Stimulated activated CD4-positive, alpha-beta T cell treated with anti-CD3 and anti-CD28 coated beads, TNF-alpha, amount 100 ng/mL, for 48 hours (primary cell): ENCODE measurements at places on chromosomes 4 and X.

- no peak for DNase-seq
Measured at GRCh38 chr4:23353200-23353599, 536.6 kb downstream of the PPARGC1A start.

GRCh38 chrX:118521435-118521834 lies 25.8 kb downstream of the DOCK11 start:
- DNase-seq = no peak

DNA sequence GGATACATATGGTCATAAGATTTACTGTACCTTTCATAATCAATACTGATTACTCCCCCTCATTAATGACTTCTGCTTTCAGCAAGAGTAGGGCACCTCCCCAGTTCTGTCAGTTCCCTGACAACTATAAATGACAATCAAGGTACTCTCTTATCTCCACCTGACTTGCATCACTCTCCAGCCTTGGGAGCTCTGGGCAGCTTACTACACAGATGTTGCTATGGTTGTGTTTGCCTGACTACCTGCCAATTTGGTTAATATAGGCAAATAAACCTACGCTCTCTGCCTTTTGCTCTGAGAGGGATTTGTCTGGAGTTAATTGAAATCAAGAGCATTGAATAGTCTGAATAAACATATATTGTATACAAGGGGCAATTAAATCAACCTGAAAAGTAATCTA lies 22.8 kb upstream of the MAP7D3 start:
- DNase-seq = no peak

GRCh38 chr4:154124539-154125255 lies 335.8 kb upstream of the SFRP2 start:
- DNase-seq = no peak

DNA sequence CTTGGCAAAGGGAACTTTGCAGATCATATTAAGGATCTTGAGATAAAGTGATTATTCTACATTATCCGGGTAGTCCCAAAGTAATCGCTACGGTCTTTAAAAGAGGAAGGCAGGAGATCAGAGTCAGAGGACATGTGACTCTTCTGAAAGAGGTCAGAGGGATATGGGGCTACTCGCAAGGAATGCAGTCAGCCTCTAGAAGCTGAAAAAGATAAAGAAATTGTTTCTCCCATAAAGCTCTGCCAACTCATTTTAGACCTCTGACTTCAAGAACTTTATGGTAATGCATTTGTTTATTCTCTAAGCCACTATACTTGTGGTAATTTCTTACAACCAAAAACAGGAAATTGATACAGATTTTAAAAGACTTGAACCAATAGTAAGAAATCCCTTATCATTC lies 48.6 kb downstream of the NPY5R start:
- no peak for DNase-seq

- DNase-seq = no peak
Measured at GRCh38 chrX:69896046-69896445, 153.7 kb downstream of the AWAT2 start.

GRCh38 chrX:10193587-10193986 lies 36.8 kb downstream of the CLCN4 start:
- no peak for DNase-seq

- no peak for DNase-seq
Measured at GRCh38 chr4:152896811-152897210, 39.3 kb upstream of the FHDC1 start.

- DNase-seq = peak; percentile 16
Measured at GRCh38 chrX:72572248-72573157, at the start of gene HDAC8. Gene HDAC8, minus strand, starts transcription at chrX:72572843. Its CDS starts 82 bp downstream, at chrX:72572761.

DNA sequence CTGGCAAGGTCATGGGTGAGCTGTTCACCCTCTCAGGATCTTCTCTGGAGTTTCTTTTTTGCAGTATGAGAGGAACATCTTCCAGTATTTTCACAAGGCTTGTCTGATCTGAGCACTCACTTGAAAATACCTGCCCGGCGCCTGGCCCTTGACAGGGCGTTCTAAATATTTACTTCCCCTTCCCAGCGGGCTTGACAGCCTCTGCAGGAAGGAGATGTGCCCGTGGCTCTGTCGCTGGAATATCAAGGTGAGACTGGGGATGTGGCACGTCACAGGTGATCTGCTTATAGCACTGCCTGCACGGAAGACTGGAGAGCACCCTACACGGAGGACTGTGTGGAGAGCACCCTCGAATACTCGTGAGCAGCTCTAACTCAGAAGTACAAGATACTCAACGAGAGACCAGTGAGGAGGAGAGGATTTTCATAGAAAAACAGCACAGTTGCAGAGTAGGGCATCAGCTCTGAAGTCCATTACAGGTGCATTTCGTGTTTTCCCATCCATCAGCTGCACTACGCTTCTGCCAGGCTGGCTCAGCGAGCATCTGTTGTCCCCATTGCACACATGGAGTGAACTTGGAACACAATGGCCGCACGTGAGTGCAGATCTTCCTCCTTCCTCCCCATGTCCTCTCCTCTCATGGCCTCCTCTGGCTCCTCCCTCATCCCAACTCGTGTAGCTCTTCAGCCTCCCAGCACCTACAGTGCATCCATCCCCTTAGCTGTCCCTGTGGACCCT lies 32.1 kb downstream of the ZBTB49 start:
- no peak for DNase-seq

DNA sequence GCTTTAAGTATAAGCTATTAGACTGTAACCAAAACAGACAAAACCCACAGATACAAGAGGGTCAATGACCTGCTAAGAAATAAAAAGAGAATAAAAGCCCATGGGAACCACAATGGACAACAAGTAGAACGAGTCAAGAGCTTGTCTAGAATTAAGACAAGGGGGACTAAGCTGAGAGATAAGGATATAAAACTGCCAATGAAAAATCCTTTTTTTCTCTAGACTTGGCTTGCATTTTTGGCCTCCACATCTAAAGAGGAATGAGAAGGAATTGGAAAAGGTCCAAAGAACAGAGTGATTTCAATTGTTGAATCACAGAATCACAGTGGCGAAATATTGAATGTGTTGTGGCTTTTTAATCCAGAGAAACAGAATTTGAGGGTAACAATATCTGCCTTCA lies 135.7 kb downstream of the QDPR start:
- no peak for DNase-seq

DNA sequence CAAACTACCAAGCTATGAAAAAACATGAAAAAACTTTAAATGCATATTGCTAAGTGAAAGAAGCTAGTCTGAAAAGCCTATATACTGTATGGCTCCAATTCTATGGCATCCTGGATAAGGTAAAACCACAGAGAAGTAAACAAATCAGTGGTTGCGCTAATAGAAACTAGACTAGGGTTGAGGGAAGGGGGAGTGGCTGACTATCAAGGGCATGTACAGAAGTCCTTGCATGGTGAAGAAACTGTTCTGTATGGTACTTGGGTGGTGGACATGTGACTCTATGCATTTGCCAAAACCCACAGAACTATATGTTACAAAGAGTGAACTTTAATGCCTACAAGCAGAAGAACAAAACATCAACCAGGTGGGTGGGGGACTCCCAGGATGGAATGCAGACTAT lies 96.8 kb downstream of the MTMR1 start:
- no peak for DNase-seq

DNA sequence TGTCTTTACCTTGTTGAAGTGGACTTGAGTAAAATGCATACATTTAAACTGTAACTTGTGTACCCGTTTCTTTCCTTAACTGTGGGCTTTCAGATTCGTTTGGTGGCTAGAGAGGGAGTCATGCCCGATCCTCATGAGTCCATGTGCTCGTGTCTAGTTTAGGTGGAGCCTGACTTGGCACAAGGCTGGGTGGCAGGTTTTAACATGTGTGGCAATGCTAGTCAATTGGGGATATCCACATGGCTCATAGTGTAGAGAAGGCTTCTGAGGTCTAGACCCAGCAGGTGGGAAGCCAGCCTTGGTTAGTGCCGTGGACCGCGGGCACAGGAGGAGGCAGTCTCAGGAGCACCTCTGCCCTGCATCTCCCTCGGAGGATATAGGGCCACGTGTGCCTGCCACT lies 48.5 kb upstream of the CLCN4 start:
- DNase-seq = no peak

DNA sequence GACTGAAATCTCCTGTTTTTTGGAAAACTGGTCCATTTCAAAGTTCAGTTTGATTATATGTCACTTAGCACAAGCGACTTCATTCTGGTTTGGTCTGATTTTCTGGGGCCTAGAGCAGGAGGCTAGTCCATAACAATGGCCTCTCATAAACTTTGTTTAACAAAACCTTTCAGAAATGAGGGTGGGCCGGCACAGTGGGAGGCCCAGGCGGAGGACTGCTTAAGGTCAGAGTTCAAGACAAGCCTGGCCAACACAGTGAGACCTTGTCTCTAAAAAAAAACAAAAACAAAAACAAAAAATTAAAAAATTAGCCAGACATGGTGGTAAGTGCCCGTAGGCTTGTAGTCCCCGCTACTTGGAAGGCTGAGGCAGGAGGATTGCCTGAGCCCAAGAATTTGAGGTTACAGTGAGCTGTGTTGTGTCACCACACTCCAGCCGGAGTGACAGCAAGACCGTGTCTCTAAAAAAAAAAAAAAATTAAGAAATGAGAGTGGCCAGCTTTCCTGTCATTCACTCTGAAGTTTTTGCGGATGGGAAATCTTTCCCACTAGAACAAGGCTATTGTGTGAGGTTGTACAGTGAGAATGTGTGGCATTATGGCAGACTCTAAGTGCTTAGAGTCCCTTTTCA lies 1.2 kb upstream of the PLAC8 start:
- DNase-seq = no peak

DNA sequence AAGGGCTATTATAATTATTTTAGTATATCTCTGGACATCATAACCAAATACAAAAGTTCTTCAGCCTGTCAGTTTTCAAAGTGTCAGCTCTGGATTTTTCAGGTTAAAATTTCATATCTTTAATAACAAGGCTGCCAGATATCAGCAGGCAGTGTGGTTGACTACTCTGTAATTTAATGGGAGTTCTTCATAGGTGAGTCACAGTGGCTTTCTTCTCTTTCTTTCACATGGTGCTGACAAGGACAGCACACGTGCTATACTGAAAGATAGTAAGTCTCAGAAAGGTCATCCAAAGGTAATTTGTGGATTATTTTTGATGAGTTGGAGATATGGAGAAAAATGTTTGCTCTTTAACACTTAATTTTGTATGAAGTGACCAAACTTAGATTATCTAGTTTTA lies 43.2 kb downstream of the GALNT7 start:
- no peak for DNase-seq

DNA sequence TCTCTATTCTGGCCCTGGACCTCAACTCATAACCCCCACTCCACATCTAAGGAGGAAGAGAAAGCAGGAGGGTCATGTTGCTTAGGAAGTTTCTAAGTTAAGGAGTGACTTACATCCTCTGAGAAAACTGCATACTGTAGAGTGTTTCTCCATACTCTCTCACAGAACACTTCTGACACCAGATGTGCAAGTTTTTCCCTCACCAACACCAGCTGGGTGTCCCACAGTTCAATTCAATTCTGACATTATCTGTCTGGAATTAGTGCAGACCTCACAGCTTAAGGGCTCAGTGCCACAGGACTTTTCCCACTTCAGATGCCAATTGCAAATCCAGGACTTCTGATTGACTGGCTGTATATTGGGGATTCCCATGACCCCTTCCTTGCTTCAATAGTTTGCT lies 89.0 kb upstream of the SFRP2 start:
- no peak for DNase-seq

DNA sequence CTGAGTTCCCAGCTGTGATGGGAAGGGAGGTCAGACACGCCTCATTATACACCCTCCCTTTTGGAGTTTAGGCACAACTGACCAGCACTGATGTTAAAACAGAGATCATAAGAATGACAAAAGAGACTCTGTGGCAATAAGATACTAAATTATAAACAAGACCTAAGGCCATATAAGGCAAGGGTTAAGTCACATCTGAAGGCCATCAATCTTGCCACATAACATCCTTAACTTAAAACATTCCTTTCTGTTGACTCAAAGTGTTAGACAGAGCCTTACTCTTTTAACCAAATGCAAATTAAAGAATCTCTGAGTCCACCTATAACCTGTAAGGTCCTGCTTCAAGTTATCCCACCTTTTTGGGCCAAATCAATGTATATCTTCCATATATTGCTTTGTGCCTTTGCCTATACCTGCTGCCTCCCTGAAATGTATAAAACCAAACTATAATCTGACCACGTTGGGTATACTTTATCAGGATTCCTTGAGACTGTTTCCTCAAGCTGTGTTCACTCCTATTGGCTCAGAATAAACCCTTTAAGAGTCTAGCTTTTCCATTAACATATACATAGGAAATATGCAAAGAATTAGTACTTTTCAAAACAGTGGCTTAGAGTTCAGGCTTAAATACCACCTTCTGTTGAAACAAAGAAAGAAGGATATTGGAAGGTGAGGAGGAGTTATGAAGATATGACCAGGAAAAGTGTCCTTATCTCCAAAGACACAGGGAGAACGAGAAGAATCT lies 214.4 kb upstream of the PPP1R2C start:
- DNase-seq = no peak

DNA sequence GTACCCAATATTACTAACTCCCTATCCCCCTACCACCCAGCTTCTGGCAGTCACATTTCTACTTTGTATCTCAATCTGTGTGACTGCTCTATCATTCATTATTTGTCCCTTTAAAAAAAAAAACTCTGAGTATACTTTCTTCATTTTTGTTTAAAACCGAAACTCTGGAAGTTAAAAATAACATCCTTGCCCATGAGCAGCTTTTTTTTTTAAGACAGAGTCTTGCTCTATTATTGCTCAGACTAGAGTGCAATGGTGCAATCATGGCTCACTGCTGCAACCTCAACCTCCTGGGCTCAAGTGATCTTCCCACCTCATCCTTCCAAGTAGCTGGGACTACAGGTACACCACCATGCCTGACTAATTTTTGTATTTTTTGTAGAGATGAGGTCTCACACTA lies 15.8 kb downstream of the UBE2K start:
- no peak for DNase-seq

DNA sequence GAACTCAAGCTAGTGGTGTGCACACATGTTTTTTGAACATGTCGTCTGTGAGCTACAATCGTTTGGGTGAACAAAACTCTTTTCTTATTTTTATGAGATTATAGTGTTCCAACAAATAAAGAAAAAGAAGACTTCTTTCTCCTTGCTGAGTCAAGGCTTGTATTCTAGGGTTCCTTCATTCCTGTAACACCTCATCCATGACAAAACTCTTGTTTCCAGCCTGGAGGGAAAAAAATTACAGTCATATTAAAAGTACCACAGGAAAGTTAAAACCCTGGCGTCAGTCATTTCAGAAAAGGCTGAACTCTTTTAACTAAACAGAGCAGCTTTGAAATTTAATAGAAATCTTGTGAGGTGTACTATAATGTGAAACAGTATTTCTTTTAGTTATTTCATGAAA lies 79.2 kb upstream of the BOD1L1 start:
- no peak for DNase-seq

DNA sequence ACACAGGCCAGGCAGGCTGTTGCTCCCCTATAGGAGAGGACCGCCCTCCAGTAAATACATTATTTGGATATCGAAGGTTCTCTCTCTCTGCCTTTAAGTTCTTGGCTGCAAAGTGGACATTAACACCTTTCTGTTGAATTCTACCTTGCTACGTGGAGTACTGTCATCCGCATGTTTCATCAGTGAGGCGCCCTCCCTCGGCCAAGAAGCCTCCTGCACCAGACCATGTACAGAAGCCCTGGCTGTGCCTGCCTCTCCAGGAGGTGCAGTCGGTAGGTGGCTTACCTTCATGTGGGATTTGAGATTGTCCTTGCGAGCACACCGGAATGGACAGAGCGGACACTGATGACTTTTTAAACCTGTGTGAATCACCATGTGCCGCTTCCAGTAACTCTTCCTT lies 46.7 kb downstream of the ZNF827 start:
- DNase-seq = no peak
